ENCODE measurements at places on chromosomes 4 and X.

- DNase-seq = no peak
These were observed 637.5 kb upstream of the SLIT2 start for GRCh38 chr4:19614171-19614570.

DNA sequence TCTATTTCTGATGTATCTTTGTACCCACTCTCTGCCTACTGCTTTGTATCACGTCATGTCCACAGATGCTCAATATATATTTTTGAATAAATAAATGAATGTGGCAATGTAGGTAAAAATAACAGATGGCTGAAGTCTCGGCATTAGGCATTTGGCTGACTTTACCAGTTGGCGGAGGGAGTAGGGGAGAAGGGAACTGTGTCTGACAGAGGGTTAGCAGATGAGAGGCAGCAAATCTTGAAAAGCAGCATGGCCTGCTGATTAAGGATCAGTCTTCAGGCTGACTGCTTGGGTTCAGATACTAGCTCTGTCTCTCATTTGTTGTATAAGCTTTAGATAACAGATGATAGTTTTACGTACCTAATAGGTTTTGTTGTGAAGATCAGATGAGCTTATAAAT, 31.9 kb upstream of the RASGEF1B start:
- no peak for DNase-seq

- no peak for DNase-seq
These were observed 778 bp downstream of the C1QTNF7 start for GRCh38 chr4:15428611-15429010.

DNA sequence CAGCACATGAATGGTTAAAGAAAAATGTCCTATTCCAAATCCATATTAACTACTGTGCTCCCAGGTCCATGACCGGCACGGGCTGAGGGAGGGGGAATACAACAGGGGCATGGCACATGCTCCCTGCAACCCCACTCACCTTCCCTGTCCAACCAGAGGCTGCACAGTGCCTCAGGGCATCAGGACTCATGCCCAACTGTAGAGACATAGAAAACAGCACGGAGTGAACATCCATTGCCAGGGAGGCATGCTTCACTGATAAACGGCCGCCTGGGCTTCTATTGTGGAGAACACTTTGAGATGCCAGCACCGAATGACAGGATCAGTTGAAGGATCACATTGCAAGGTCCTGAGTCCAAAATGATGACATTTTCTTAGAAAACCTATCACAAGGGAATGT, 140.6 kb downstream of the STK32B start:
- DNase-seq = no peak

DNA sequence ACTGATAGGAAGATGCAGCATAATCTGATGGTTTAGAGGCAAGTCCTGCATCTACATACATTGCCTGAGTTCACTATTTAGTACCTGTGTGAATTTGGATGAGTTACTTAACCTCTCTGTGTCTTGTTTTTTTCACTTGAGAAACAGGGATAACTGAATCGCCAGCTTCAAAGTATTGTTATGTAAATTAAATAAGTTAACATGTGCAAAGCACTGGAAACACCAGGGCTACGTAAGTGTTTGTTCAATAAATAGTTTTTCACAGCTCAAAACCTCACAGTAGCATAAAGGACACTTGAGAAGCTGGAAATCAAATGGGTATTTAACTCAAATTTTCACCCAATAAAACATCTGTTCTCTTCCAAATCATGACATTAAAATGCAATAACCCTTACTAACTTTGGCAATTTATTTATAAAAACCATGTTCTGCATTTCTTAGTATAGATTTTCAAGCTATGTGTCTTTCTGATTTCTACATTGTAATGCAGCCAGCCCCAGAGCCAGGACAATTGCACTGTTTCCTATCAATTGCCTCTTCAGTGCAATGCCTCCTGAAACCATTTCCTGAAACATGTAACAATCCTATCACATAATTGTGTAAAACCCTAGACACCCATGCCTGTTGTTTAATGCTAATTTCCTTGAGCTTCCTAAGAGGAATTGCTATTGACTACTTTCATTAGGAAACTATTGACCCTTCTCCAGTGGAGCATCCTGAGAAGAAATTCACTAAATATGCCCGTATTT, 177.1 kb downstream of the UNC5C start:
- no peak for DNase-seq

GRCh38 chrX:121245763-121246162, 198.4 kb downstream of the GLUD2 start:
- DNase-seq = no peak

GRCh38 chrX:153877571-153878261, 8.3 kb downstream of the L1CAM start:
- no peak for DNase-seq
